Stimulated activated CD4-positive, alpha-beta T cell treated with anti-CD3 and anti-CD28 coated beads, Interleukin-1b, Interleukin-23, amount 100 ng/mL, for 4 hours (primary cell): ENCODE measurements at places on chromosomes 5 and 9.

DNA sequence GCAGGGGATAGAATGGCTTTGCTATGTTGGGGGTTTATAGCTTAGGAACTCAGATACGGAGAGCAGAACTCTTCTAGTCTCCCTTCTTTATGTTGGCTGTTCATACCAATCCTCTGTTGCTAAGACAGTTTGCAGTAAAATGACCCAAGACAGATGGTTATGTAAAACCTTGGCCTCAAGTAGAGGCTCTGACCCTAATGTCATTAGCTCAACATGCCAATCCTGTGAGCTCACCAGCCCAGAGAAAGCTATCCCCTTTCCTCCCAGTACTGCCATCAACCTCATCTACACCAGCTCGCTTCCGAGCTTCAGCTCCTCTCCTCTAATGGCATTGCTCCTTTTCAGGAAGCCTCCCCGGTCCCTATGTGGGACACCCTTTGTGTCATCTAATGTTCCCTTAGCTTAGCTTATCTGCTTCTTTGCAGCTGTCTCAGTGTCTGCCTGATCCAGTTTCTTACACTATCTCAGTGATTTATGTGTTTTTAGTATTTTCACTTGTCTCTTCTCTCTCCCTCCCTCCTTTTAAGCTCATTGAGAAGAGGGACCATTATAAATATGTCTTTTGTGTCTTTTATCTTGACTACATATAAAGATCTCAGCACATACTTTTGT, 281.3 kb upstream of the CLINT1 start:
- no peak for DNase-seq

GRCh38 chr5:149380466-149381121, 1.5 kb upstream of the IL17B start:
- DNase-seq, result no peak

DNA sequence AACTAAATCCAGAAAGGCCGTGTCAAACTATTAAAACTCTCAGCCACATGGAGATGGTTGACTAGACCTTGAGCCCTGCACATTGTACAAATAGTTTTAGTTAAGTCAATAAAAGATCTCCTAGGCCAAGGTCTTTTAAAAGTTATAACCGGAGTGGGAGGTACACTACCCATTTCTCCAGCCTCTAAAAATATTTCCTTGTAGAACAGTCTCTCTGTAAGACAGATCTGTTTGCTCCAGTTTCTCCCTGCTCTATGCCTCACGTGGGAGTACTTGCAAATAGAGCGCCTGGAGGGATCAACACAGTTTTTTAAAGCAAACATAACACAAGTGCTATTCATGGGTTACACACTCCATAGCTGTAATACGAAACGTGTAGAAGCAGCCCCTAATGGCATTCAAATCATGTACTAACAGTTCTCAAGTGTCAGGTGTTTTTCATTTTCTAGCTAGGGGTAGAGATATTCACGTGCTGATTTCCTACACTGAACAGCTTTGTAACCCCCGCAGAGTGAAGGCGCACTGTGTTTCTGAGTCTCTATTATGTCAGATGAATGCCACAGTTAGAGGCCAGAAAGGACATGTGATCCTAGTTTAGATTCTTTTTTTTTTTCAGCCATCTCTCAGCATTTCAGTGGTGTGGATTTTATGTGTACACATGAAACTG, 703.4 kb upstream of the GRAMD2B start:
- no peak for DNase-seq

DNA sequence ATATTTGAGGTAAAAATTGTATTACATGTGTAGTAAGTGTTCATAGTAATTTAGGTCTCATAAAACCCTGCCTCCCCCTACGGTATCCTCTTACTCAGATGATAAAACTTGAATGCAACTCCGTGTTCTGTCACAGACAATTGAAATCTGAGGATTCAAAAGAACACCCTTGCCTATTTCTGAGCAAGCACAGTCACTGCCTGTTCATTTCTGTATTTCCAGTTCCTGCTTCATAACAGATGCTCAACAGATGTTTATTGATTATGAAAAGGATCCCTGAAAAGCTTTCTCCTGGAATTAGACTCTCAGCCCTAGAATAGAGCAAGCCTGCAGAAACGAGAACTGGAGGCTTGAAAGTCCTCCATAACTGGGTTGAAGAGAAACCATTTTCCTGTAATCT, 144.1 kb upstream of the SPEF2 start:
- DNase-seq, result no peak

DNA sequence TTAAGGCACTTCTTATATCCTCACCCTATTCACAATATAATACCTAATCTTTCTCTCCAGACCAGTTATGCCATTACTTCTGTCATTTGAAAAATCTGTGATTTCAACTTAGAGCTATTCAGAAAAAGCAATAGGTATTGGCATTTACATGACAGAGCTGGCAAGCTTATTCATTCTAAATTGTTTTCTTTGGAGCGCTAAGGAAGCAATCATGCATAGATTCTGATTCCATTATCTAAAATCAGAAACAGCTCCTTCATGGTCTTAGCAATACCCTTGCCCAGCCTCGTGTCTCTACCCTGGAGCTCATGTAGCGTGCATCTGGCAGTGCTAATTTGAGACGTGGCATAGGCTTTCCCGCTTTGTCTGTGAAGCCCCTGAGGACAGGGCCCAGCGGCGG, 4.5 kb downstream of the SLC1A1 start:
- DNase-seq, result no peak

DNA sequence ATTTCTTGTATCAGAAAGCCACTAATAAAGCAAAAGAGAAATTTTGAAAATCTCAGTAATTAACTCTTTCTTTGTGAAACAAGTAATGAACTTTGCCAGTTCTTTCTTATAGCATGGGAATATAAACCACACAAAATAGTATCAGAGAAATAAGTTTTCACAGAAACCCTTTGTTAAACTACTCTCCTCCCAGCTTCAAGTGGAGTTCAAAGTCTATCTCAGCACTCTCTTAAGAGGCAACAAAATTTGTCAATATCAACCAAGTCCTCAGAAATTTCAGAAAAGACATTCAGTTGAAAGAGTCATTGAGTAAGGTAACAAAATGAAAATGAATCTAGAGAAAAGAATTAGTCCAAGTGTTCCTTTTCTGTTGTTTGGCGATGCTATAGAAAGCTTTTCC, 89.3 kb downstream of the NTRK2 start:
- DNase-seq, result no peak
